ENCODE measurements at places on chromosomes 7 and 10.

- no peak for DNase-seq
Measured at GRCh38 chr10:31020209-31020608, 11.5 kb downstream of the ZNF438 start.

GRCh38 chr7:2803342-2803692, 40.8 kb downstream of the GNA12 start:
- DNase-seq: no peak

DNA sequence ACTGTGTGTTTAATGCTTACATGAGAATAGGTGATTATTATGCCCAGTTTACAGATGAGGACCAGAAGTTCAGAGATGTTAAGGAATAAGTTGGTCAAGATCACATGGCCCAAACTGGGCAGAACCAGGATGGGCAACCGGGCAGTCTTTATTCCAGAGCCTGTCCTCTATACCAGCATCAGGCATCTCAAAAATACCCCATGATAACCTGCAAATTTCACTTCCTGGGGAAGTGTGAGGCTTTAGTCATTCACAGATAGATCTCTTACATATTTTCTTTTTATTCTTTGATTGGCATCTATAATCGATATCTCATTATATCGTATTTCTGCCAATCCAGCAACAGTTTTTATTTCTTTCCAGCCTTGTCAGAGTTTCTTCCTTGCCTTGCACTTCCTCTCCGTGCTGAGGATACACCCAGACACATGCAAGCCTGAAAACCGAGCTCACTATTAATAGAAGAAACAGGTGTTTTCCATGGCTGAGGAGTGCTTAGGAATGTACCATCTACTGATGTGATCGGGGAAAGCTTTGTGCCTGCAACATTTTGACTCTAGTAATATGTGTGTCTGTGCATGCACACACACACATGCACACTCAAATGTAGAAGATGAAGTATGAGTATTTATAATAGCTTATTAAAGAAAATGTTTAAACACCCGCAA, 82.4 kb downstream of the CREM start:
- no peak for DNase-seq

- no peak for DNase-seq
Measured at GRCh38 chr7:70259502-70259901, 661.2 kb downstream of the AUTS2 start.

DNA sequence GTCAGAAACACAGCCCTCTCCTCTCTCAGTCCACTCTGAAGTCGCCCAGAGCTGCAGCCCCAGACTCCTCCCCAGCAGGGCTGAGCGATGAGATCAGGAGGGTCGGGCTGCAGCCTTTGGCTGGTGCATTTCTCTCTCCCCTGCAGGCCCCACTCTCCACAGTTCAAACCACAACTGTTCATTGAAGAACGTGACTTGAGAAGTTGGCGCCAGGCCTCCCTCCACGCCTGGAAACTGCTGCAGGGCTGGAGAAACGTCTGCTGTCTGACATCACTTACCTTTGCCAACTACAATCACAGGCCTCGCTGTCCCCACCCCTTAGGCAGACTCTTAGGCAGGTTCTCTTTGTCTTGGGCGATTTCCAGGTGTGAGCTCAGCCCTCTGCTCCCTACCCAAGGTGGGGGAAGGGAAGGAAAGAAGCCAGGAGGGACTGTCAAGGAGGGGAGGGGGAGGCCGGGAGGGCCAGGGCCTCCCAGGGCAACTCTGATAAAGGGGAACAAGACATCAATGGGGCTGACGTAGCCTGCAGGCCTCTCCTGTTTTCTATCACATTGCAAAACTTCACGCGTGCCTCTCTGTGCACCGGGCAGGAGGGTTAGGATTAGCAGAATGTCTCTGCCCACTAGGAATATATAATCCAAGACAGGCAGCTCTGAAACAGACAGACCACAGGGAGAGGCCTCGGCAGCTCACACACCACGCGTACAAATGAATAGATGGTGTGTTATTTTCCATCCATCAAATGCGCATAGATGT, 32.7 kb downstream of the CALML5 start:
- DNase-seq: no peak

- no peak for DNase-seq
Measured at GRCh38 chr7:24718431-24718831, 38.8 kb downstream of the GSDME start.

GRCh38 chr10:122592161-122592560, 31.6 kb downstream of the DMBT1 start:
- DNase-seq: no peak

- no peak for DNase-seq
Measured at GRCh38 chr7:128323459-128324367, 20.0 kb downstream of the RBM28 start.

DNA sequence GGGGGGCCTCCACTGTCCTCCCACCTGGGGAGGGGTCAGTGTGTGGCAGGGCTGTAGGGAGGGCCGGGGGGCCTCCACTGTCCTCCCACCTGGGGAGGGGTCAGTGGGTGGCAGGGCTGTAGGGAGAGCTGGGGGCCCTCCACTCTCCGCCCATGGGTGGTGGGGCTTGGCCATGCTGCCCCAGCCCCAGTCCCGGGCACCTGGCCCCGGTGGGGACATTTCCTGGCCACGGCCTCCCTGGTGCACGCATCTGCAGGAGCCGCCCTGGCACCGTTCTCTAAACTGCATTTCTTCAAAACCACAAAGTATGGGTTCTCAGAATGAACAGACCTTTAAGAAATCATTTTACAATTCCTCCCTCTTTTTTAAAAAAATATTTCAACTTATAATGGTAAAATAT, 89.3 kb upstream of the PDGFA start:
- no peak for DNase-seq

- peak; percentile 11 for DNase-seq
Measured at GRCh38 chr7:40680657-40681056, 545.9 kb downstream of the SUGCT start.

GRCh38 chr7:18020138-18020715, 7.4 kb downstream of the PRPS1L1 start:
- DNase-seq: no peak

GRCh38 chr7:65812281-65812680, 60.6 kb upstream of the VKORC1L1 start:
- no peak for DNase-seq

GRCh38 chr7:98500764-98501163, 99.9 kb upstream of the BAIAP2L1 start:
- DNase-seq: no peak

DNA sequence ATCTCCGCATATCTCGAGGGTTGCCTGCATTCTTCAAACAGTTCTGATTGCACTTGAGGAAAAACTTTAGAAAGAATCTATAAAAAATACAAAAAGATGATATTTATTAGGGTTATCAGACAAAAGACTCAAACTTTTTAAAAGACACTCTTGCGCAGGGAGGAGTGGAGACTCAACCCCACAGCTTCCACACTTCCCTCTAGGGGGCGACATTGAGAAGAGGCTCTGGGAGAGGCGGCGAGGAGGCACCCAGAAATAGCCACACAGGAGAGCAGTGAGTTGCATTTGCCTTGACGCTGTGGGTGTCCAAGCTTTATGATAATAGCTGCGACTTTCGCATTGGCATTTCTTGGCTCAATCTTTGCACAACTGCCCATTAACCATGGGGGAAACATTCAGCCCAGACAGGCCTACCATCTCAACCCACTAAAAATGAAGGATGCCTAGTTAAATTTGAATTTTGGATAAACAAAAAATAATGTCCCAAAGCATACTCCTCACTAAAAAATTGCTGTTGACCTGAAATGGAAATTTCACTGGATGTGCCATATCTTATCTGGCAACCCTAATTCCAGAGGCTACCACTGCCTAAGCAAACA, 86.2 kb downstream of the EBF3 start:
- DNase-seq: peak; percentile 65

- DNase-seq: no peak
Measured at GRCh38 chr10:61063901-61064300, 119.9 kb upstream of the RHOBTB1 start.

DNA sequence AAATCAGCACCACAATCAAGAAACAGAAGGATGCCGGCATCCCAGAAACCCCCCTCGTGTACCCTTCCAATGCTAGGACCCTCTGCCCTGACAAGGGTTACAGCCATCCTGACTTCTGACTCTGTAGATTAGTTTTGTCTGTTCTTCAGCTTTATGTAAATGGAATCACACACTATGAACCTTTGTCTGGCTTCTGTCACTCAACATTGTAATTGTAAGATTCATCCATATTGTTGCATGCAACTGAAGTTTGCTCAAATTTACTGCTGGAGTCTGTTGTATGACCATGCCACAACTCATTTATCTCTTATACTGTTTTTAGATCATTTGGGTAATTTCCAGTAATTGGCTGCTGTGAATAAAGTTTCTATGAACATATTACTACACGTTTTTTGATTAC, 8.4 kb downstream of the IKZF5 start:
- DNase-seq: no peak

- DNase-seq: no peak
Measured at GRCh38 chr7:120799147-120799546, 58.8 kb downstream of the TSPAN12 start.

GRCh38 chr7:38448054-38448453, 174.6 kb upstream of the TARP start:
- no peak for DNase-seq

DNA sequence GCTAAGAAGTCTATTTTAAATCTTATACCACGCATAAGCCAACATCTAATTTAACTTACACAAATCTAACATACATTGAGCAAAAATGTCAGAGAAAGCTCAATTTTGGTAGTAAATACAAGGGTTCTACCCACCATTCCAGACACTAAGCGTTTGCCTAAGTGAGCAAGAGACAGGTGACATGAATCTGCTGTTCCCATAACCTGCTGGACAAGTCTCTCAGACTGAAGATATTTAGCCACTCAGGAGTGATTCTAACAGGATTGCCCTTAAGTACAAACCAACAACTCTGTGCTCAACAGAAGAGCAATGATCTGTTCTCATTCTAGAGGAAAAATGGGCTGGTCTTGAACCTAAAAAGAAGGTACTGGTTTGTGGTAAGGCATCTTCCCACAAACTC, 18.8 kb downstream of the EZH2 start:
- DNase-seq: no peak

- DNase-seq: no peak
Measured at GRCh38 chr10:44390585-44391072, 5.7 kb upstream of the CXCL12 start.

GRCh38 chr7:158111906-158112570, 475.6 kb downstream of the PTPRN2 start:
- DNase-seq: no peak

DNA sequence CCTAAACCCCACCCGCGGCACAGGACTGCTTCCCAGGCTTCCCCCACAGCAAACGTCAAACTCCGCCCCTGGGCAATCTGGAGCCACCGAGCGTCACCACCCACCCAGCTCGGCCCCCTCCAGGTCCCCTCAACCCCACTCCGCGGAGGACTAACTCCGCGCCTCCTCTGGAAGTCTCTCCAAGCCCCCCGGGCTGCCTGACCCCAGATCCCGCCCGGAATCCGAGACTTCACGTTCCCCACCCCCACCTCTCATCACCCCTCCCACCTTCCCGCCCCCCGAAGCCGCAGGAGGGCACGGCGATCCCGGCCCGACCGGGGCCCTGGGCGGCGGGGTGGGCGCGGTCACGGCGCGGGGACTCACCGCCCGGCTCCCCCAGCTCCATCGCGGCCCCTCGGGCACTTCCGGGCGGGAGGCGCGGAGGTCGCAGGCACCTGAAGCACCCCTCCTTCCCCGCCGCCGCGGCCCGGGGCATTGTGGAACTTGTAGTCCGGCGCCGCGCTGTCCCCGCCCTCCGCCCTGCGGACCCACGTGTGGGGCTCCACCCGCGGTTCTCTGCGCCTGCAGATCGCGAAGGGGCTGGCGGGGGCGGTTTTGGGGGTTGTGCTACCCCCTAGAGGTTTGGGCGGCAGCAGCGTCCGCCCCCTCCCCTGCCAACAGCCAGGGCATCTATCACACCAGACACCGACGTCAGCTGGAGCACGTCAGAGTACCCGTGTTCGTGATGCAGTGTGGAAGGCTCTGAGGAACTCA, at the start of gene TMUB1:
TSS of gene TMUB1 (minus strand) at position 423 of the 753 bp plus-strand sequence. CDS start 930 bp downstream, outside the sequence.
- DNase-seq: peak; percentile 65

GRCh38 chr10:15201589-15202300, 33.3 kb upstream of the NMT2 start:
- no peak for DNase-seq

DNA sequence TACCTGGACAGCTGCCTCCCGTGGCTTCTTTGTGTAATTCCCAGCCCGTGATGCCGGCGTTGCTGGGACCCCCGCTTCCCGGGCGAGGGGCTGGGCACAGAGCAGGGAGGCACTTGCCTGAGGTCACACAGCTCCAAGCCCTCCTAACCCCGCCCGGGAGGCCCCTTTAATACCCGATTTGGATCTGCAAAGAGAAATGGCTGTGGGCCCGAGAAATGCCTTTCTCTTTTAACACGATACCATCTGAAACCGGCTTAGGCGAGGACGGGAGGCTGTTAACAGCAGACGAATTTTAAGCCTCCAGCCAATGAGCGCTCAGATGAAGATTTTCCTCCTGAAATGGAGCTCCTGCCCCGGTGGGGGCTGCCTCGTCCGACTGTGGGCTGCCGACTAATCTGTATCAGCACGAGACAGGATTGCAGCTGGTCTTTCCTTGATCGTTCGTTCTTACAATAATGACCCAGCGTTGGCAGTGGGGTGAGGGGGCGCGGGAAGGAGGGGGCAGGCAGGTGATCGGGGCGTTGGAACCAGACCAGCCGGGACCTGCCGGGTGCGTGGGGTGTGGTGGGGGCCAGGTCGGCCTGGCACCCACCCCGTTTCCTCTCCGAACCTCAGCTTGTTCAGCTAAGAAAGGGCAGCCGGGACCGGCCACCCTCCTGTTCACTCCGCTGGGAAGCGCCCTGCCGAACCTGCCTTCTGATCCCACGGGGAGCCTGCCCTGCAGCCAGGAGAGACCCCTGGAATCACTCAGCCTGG, 36.2 kb upstream of the FOXL3 start:
- no peak for DNase-seq

DNA sequence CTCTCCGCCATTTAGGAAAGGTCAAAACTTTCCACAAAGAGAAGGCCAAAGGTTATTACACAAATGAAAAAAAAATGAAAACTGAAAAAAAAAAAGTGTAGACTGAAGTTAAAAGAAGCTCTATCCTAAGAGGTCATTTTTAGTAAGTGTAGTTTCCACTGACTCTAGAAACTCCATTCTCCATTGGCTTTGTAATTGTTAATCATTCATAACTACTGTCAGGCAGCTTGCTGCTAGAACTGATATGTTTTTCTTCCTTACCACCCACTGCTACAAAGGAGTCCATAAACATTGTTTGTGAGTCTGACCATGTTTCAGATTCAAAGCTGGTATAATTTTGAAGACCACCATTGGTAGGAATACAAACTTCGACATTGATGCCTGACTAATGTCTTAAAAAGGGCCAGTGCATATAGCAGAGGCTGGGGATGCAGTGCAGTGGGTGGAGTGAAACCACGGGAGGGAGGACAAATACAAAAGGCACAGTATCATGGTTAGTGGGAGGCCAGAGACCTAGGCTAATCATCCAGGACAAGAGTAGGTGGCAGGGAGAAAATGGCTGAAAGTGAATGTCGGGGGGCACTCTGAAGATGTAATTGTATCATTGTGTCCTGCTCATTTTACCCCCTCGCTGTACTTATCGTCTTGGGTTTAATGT, 16.9 kb upstream of the DYNC1I1 start:
- no peak for DNase-seq

GRCh38 chr7:139860090-139860775, 31.2 kb downstream of the TBXAS1 start:
- no peak for DNase-seq
